ENCODE measurements at places on chromosomes 6 and 20. TPM values are rescaled to one million over a fixed set of nuclear protein-coding genes. Genes with fewer than 3 reads are reported as not detected.

The RSPO4 gene
- not detected for total RNA-seq

The NHLRC1 gene
- 1.9 TPM for total RNA-seq

The GLP1R gene
- total RNA-seq: not detected

The PDE10A gene
- total RNA-seq: 24.4 TPM

The PRND gene
- 0.81 TPM for total RNA-seq

The WFDC10B gene
- not detected for total RNA-seq

The NMBR gene
- not detected for total RNA-seq

The TBXT gene
- total RNA-seq: not detected

The PRL gene
- not detected for total RNA-seq

The SNAI1 gene
- 19.7 TPM for total RNA-seq

The RRAGD gene
- 0.49 TPM for total RNA-seq

The MUCL3 gene
- total RNA-seq: not detected

The C20orf144 gene
- not detected for total RNA-seq

The BIRC7 gene
- total RNA-seq: not detected

The VNN1 gene
- total RNA-seq: not detected

The PTK7 gene
- total RNA-seq: 82.6 TPM

The CGA gene
- total RNA-seq: not detected

The MAP7 gene
- total RNA-seq: 0.90 TPM

The PBOV1 gene
- not detected for total RNA-seq

The MCHR2 gene
- not detected for total RNA-seq

The IRAK1BP1 gene
- 1.6 TPM for total RNA-seq

The MAP3K4 gene
- total RNA-seq: 7.8 TPM

The FOXQ1 gene
- total RNA-seq: not detected

The ANKS1A gene
- total RNA-seq: 8.6 TPM

The KIAA1755 gene
- 0.32 TPM for total RNA-seq

The LIME1 gene
- total RNA-seq: 7.3 TPM

The RGS17 gene
- total RNA-seq: 4.0 TPM

The PRSS16 gene
- total RNA-seq: not detected
